Mesothelial cell of epicardium (in vitro differentiated cells): ENCODE measurements at places on chromosomes 3 and 15. TPM values are rescaled to one million over a fixed set of nuclear protein-coding genes. Genes with fewer than 3 reads are reported as not detected.

- peaks cover 6% of the 10 kb centered on the region for H3K4me1 ChIP-seq
- no peak for DNase-seq
- peaks cover 4% of the 10 kb centered on the region for H3K36me3 ChIP-seq
These were observed 196.8 kb downstream of the XXYLT1 start for GRCh38 chr3:195073866-195074860.

GRCh38 chr3:97871801-97872524 lies 50.2 kb downstream of the CRYBG3 start:
- H3K4me3 ChIP-seq: no peak overlapping the region
- no peaks in the 10 kb centered on the region for H3K36me3 ChIP-seq
- H3K27me3 ChIP-seq: peaks cover 7% of the 10 kb centered on the region
- no peak for DNase-seq

DNA sequence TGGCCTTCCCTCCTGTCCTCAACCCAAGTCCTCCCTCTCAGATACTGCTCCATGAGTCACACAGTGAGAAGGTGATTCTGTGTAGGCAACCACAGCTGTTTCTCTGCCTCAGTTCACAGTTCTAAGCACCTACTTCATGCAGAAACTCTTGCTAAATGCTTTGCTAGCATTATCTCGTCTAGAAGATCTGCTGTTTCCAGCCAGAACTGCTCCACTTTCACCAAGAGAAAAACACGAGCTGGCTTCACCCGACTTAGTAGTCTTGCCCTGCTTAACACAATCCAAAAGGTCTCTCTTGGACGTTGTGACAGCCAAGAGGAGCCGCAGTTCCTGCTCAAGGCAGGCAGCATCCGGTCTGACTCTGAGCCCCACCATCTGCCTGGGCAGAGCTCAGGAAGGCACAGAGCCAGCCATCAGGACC lies 272.1 kb downstream of the UACA start:
- H3K36me3 ChIP-seq: no peaks in the 10 kb centered on the region
- H3K27ac ChIP-seq: no peak overlapping the region
- peaks cover 43% of the 10 kb centered on the region for H3K4me1 ChIP-seq
- peaks cover 57% of the 10 kb centered on the region for H3K27me3 ChIP-seq
- DNase-seq: no peak

GRCh38 chr3:143538577-143538981 lies 309.7 kb downstream of the SLC9A9 start:
- H3K27me3 ChIP-seq: peaks cover 6% of the 10 kb centered on the region
- no peak overlapping the region for H3K4me3 ChIP-seq
- H3K36me3 ChIP-seq: no peaks in the 10 kb centered on the region
- H3K27ac ChIP-seq: no peak overlapping the region

GRCh38 chr15:77966540-77967234 lies 110.8 kb downstream of the TBC1D2B start:
- H3K4me1 ChIP-seq: no peaks in the 10 kb centered on the region
- no peaks in the 10 kb centered on the region for H3K36me3 ChIP-seq
- H3K27ac ChIP-seq: no peak overlapping the region
- no peak overlapping the region for H3K4me3 ChIP-seq

Gene HRG
- total RNA-seq: not detected in 3 replicates

Gene SH3BP5
- 78.7 to 88.6 TPM (median 80.5 TPM) in 3 replicates for total RNA-seq

Gene GP9
- total RNA-seq: not detected in 3 replicates

Gene DCP1A
- total RNA-seq: 35.4 to 38.8 TPM (median 38.8 TPM) in 3 replicates
